ENCODE measurements at places on chromosomes 12 and 14.

DNA sequence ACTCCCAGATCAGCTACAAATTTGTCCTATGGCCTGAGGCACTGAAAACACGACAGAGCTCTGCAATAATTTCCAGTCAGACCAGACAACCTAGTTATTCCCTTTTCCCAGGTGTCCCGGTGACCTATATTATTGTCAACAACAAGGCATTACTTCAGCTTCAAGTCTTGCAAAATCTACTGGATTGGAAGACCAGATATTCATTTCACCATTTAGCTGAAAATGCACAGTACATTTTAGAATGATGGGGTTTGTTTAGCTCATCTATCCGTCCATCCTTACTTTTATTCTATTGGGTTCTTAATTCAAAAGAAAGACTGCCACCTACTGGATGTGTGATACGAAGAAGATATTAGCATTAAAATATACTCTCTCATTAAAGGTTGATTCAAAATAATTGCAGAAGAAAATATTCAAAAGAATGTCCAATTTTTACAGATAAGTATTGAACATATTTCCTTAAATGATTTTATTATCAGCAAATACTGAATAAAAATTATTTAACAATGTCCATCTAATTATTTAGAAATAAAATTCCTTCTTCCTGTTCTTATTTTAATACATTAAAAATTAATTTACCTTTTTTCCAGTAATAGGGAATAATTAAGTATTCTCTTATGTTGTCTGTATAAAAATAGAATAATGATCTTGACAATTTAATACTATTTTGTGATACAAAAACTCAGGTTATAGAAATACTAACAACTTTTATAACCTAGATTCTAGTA lies 244.9 kb upstream of the LRIG3 start:
- H3K27me3 ChIP-seq = no peaks in the 10 kb centered on the region
- no peaks in the 10 kb centered on the region for H3K36me3 ChIP-seq
- H3K4me3 ChIP-seq = no peak overlapping the region
- H3K4me1 ChIP-seq = peaks cover 7% of the 10 kb centered on the region
- H3K27ac ChIP-seq = no peak overlapping the region
- DNase-seq = no peak

GRCh38 chr14:95003099-95003960 lies 154.0 kb downstream of the DICER1 start:
- no peak for DNase-seq
- no peaks in the 10 kb centered on the region for H3K36me3 ChIP-seq
- H3K27ac ChIP-seq = no peak overlapping the region
- H3K4me3 ChIP-seq = no peak overlapping the region

- no peaks in the 10 kb centered on the region for H3K36me3 ChIP-seq
- H3K4me1 ChIP-seq = no peaks in the 10 kb centered on the region
- no peak overlapping the region for H3K27ac ChIP-seq
- no peaks in the 10 kb centered on the region for H3K27me3 ChIP-seq
- DNase-seq = no peak
These were observed 114.4 kb downstream of the ZNF664 start for GRCh38 chr12:124087266-124088051.

DNA sequence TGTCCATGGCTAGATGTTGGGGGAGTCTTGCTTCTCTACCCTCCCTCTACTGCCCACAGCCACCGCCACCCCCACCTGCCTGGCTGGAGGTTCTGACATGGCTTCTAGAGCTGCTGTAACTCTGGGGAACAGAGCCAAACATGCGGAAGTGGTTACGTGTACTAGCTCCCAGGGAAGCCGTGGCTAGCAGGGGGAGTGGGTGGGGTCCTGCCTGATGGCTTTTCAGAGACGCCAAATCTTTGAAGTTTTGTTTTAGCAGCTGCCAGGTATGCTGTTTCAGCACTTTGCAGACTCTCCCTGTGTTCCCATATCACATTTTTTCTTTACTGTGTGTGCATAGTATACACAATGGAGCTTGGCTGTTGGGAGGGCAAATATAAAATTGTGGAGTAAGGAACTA lies 150.3 kb downstream of the TGFB3 start:
- H3K4me1 ChIP-seq = peaks cover 31% of the 10 kb centered on the region
- DNase-seq = peak; percentile 94
- H3K27me3 ChIP-seq = no peaks in the 10 kb centered on the region
- peak overlapping the region; percentile 91 for H3K27ac ChIP-seq
- H3K36me3 ChIP-seq = no peaks in the 10 kb centered on the region
- no peak overlapping the region for H3K4me3 ChIP-seq

GRCh38 chr12:121489874-121490273 lies 90.0 kb downstream of the RNF34 start:
- no peaks in the 10 kb centered on the region for H3K36me3 ChIP-seq
- no peak for DNase-seq
- no peak overlapping the region for H3K4me3 ChIP-seq
- no peaks in the 10 kb centered on the region for H3K27me3 ChIP-seq
- no peaks in the 10 kb centered on the region for H3K4me1 ChIP-seq

DNA sequence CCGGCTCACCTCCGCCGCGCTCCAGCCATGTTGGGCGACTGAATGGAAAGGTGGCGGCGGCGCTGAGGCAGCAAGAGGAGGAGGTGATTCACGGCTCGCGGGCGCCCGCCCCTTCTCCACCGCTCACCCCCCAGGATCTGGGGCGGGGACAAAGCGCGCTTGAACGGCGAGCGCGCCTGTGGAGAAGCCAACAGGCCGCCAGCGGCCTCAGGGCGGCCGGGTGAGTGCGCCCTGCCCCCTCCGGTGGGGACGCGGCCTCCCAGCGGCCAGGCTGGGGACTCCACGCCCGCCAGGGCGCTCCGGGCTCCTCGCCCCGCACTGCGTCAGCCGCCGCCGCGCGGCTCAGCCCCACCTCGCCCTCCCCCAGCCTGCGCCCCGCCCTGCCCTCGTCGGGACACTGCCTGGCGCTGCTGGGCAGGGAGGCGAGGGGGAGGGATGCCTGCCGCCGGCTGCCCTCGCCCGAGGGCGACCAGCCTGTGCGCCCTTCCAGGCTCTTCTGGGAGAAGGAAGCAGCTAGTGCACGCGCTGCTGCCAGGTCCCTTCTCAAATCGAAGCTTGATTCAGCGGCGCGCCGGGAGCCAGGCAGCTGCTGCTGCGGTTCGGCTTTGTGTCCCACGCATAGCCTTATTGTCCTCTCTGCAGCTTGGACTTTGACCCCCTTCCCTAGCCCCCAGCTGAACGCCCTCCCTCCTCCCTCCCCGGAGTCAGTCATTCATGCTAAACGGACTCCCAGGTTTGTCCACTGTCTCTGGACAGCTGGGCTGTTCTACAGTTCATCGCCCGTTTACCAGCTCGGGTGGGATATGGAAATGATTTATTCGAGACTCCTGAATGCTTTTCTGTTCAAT lies at the start of gene KIF21A:
KIF21A (minus strand) TSS at position 40 of the 848 bp plus-strand sequence. CDS start 150 bp downstream, outside the sequence.
- peak within 1 kb of the TSS; percentile 91 for H3K27ac ChIP-seq
- DNase-seq = peak; percentile 96
- H3K4me1 ChIP-seq = peaks cover 21% of the 10 kb centered on the region
- H3K36me3 ChIP-seq = no peaks in the 10 kb centered on the region
- peak within 1 kb of the TSS; percentile 60 for H3K4me3 ChIP-seq

- H3K27me3 ChIP-seq = no peaks in the 10 kb centered on the region
- peak overlapping the region; percentile 12 for H3K4me3 ChIP-seq
- peaks cover 47% of the 10 kb centered on the region for H3K4me1 ChIP-seq
- DNase-seq = peak; percentile 82
- no peaks in the 10 kb centered on the region for H3K36me3 ChIP-seq
- H3K27ac ChIP-seq = peak overlapping the region; percentile 95
These were observed 585 bp upstream of the TEAD4 start for GRCh38 chr12:2958432-2959191.

DNA sequence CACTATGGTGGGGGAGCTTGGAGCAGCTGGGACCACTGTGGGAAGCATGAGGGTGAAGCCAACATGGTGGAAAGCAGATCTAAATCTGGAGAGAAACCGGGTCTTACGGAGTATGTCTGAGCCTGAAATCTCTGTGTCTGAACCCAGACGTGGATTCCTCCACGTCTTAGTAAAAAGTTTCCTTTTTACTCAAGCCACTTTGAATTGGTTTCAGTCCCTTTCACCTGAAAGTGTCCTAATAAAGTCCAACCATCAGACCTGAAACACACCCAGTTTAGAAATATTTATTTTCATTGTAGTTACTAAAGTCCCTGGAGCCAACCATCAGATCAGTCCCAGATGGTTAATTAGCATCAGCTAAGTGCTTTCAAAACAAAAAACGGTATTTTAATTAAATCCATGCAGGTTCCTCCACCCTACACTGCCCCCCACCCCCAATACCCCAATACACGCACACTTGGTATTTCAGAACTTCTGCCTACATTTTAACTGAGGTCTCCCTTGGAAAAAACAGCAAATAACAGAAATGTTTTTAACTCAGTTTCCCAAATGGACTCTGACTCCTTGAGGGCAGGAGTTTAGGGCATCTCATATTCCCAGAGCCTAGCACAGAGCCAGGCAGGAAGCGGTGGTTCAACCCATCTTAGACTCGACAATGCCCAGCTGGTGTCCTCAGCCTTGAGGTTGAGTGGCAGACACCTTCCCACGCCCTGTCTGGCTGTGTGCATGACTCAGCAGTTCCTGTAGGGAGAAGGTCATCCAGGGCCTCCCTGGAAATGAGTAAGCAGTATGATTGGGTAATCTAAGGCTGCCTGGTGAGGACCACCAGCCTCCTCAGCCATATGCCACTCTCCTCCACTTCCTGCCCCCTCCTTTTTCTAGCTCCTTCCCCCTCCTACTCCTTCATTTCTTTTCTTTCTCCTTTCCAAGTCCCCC lies 175.8 kb downstream of the TTC8 start:
- no peaks in the 10 kb centered on the region for H3K36me3 ChIP-seq
- H3K27ac ChIP-seq = no peak overlapping the region
- DNase-seq = peak; percentile 16
- H3K27me3 ChIP-seq = no peaks in the 10 kb centered on the region

- H3K4me3 ChIP-seq = no peak overlapping the region
- no peak overlapping the region for H3K27ac ChIP-seq
- no peak for DNase-seq
- H3K4me1 ChIP-seq = no peaks in the 10 kb centered on the region
These were observed 218.7 kb upstream of the TBX3 start for GRCh38 chr12:114902665-114903064.

DNA sequence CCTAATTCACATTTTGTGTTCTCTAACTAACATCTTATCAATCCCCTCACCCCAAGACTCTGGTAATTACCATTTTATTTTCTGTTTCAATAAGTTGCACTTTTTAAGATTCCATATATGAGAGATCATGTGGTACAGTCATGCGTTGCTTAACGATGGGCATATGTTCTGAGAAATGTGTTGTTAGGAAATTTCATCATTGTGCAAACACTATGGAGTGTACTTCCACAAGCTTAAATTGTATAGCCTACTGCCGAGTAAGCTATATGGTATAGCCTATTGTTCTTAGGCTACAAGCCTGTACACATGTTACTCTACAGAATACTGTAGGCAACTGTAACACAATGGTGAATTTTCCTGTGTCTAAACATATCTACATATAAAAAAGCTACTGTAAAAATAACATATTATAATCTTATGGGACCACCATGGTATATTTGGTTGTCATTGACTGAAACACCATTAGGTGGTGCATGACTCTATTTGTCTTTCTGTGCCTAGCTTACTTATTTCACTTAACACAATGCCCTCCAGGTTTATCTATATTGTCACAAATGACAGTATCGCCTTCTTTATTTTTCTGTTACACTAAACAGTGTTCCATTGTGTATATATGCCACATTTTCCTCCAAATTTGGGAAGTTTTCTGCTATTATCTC lies 473.4 kb upstream of the LMO3 start:
- no peaks in the 10 kb centered on the region for H3K27me3 ChIP-seq
- DNase-seq = no peak
- H3K4me1 ChIP-seq = no peaks in the 10 kb centered on the region
- H3K36me3 ChIP-seq = no peaks in the 10 kb centered on the region

DNA sequence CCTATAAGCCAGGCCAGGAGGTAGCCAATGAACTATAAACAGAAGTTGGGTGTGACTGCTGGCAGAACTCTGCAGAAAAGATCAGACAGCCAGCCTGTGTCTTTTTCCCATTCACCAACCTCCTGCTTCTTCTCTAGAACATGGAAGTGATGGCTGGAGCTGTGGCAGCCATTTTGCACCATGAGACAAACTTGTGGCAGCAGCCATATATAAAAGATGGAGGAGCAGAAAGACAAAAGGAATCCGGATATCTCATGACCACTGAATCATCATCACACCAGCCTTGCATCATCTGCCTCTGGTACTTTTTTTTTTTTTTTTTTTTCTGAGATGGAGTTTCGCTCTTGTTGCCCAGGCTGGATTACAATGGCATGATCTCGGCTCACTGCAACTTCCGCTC lies 8.7 kb downstream of the BEGAIN start:
- no peak for DNase-seq
- H3K4me1 ChIP-seq = no peaks in the 10 kb centered on the region
- H3K27me3 ChIP-seq = no peaks in the 10 kb centered on the region
- H3K4me3 ChIP-seq = no peak overlapping the region

- no peaks in the 10 kb centered on the region for H3K27me3 ChIP-seq
- H3K27ac ChIP-seq = no peak overlapping the region
- peaks cover 8% of the 10 kb centered on the region for H3K4me1 ChIP-seq
- DNase-seq = peak; percentile 49
These were observed 16.1 kb downstream of the UBC start for GRCh38 chr12:124898200-124898922.

DNA sequence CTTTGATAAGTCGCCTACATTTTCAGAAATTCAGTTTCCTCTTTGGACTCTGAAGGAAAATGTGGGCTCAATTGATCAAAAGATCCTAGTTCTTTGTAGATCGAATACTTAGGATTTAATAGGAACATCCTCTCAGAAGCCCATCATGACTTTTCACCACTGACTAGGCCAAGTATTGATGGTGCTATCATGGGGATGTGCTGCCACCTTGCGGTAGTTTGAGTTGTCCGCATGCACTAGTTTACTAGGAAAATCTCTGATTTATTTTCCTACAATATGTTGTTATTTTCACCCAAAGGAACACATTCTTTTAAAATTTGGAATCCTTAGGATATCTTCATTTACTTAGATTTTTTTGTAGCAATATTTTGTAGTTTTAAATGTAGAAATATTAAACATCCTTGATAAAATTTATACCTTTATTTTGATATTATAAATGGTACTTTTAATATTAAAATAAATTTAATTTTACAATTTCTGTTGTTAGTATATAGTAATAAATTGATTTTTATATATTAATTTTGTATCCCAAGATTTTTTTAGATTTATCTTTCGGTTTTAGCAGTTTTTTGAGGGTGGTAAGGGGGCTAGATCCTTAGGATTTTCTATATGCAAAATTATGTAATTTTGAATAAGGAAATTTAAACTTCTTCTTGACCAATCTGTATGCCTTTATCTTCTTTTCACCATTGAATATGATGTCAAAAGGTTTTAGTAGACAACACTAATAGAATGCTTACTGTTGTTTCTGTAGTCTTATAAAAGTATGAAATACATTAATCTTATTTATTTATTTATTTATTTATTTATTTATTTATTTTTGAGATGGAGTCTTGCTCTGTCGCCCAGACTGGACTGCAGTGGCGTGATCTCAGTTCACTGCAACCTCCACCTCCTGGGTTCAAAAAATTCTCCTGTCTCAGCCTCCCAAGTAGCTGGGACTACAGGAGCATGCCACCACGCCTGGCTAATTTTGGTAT lies 52.9 kb upstream of the OR9K2 start:
- H3K4me1 ChIP-seq = no peaks in the 10 kb centered on the region

GRCh38 chr14:77276295-77276935 lies 5.4 kb upstream of the NGB start:
- H3K4me1 ChIP-seq = peaks cover under 1% of the 10 kb centered on the region
- H3K36me3 ChIP-seq = peaks cover 8% of the 10 kb centered on the region
- peaks cover under 1% of the 10 kb centered on the region for H3K27me3 ChIP-seq

- H3K36me3 ChIP-seq = no peaks in the 10 kb centered on the region
- H3K27me3 ChIP-seq = no peaks in the 10 kb centered on the region
- no peak overlapping the region for H3K27ac ChIP-seq
- H3K4me1 ChIP-seq = peaks cover 15% of the 10 kb centered on the region
These were observed 407.8 kb upstream of the RGS6 start for GRCh38 chr14:71524320-71524982.
